Uterus (tissue), 4 donors: ENCODE measurements at places on chromosomes 16 and 17. TPM values are rescaled to one million over a fixed set of nuclear protein-coding genes. Genes with fewer than 3 reads are reported as not detected.

DNA sequence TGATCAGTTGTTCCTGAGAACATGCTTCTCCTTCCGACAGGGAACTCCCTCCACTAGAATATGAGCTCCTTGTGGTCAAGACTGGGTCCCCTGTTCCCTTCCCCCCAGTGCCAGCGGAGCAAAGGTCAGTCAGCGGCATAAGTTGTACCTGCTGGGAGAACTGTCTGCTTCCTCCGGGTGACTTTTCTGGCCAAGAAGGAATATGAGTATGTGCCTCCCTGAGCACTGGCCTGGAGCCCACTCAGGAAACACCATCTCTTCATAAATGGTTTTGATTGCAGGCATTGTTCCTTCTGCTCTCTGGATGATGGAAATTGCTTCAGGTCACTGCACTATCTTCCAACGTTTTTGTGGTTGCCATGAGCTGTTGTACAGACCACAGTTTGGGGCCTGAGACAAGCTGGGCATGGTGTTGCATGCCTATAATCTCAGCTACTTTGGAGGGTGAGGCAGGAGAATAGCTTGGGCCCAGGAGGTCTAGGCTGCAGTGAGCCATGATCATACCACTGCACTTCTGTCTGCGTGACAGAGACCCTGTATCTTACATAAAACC lies 2.9 kb upstream of the P4HB start:
- no peaks in the 10 kb centered on the region for H3K27me3 ChIP-seq
- H3K4me3 ChIP-seq, result no peak overlapping the region

- no peaks in the 10 kb centered on the region for H3K36me3 ChIP-seq
- no peak overlapping the region for H3K4me3 ChIP-seq
- H3K27me3 ChIP-seq, result no peaks in the 10 kb centered on the region
- H3K4me1 ChIP-seq, result no peaks in the 10 kb centered on the region
- no peak for DNase-seq
Measured at GRCh38 chr16:78640886-78641285, 541.4 kb downstream of the WWOX start.

DNA sequence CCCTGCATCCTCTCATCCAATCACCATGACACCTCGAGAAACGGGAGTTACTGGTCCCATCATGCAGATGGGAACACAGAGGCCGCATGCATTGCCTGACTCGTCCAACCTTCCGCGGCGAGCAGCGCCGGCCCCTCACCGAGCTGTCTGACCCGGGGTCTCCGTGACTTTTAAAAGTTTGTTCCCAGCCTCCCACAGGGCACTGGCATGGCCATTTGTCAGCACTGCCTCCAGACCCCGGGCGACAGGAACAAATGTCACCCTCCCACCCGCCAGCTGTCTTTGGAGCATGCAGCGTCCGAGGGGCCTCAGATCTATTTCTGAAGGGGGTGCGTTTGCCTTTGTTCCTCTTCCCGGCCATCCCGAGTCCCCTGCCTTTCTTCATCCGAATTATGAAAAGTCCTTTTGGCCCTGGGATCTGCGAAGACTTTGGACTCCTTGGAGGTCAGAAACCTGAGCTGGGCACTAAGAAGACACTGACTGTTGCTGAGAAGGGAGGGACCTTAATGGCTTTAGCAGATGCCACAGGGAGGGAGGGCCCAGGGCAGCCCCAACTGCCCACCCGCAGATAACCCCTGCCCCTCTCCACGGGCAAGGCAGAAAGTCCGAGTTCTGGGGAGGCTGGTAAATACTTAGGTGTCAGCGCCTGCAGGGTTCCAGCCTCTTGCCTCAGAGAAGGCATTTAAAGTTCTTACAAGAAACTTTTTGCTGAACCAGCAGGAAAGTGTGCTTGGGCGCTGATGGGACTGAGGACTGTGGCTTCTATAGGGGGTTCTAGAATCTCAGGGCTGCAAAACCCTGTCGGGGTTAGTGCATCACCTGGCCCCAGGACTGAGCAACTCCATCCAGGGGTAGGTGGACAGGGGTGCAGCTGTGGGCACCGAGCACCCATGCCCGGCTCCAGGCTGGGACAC lies 348.1 kb downstream of the FOXL1 start:
- DNase-seq, result no peak
- no peaks in the 10 kb centered on the region for H3K36me3 ChIP-seq
- no peak overlapping the region for H3K4me3 ChIP-seq

DNA sequence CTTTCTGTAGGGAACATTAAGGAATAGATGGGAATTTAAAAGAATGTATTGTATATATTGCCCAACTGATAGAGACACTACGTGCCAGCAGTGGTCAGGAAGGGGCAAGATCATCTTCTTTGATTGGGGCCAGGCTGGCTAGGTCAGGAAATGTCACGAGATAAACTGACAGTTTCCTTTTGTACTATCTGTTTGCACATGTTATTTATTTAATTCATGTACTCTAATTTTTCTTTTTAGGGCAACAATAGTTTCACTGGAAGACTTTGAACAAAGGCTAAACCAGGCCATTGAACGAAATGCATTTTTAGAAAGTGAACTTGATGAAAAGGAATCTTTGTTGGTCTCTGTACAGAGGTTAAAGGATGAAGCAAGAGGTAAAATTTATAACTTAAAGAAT lies 12.6 kb downstream of the NDEL1 start:
- no peaks in the 10 kb centered on the region for H3K4me1 ChIP-seq
- no peak for DNase-seq
- no peaks in the 10 kb centered on the region for H3K36me3 ChIP-seq
- no peaks in the 10 kb centered on the region for H3K27me3 ChIP-seq
- H3K4me3 ChIP-seq, result no peak overlapping the region
- H3K27ac ChIP-seq, result no peak overlapping the region

Gene CES3
- 0.59 TPM for total RNA-seq

DNA sequence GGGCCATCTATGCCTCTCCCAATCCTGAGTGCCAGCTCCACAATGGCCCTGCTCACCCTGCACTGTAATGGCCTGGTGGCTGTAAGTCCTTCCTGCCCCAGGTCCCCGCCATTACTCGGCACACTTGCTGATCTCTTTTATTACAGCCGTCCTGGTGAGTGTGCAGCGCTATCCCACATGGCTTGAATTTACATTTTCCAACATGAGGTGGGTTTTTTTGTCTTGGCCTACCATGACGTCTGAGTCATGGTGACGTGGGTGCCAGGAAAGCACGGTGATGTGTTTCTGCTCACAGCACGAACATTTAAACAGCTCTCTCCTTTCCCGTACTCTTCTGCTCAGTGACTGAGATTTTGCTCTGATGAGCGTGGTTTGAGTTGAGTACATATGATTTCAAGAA lies 55.2 kb upstream of the FOXF1 start:
- no peak overlapping the region for H3K27ac ChIP-seq
- no peaks in the 10 kb centered on the region for H3K27me3 ChIP-seq
- H3K36me3 ChIP-seq, result no peaks in the 10 kb centered on the region
- H3K4me1 ChIP-seq, result no peaks in the 10 kb centered on the region
- no peak for DNase-seq

- H3K27ac ChIP-seq, result no peak overlapping the region
- H3K36me3 ChIP-seq, result no peaks in the 10 kb centered on the region
- no peaks in the 10 kb centered on the region for H3K4me1 ChIP-seq
- DNase-seq, result no peak
Measured at GRCh38 chr17:73265646-73266640, 4.3 kb upstream of the CPSF4L start.

DNA sequence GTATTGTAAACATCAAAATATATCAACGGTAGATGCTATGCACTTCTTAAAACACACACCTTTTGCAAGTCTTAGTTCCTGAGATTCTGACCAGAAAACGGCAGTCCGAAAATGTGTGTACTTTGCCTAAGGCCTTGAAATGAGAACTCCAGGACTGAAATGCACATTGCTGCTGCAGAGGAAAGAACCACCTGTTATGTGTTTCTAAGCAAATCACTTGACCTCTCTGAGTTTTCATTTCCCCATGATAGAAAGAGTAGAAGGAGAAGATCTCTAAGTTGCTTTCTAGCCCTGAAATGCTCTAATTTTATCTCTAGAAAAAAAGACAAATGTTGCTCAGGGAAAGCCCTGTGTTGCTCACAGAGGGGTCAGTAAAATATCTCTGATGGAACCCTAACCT lies 9.9 kb downstream of the CCDC182 start:
- H3K4me1 ChIP-seq, result no peaks in the 10 kb centered on the region
- H3K36me3 ChIP-seq, result no peaks in the 10 kb centered on the region
- H3K27ac ChIP-seq, result no peak overlapping the region
- H3K27me3 ChIP-seq, result no peaks in the 10 kb centered on the region
- DNase-seq, result no peak

Gene CLDN9
- total RNA-seq, result 1.8 TPM

DNA sequence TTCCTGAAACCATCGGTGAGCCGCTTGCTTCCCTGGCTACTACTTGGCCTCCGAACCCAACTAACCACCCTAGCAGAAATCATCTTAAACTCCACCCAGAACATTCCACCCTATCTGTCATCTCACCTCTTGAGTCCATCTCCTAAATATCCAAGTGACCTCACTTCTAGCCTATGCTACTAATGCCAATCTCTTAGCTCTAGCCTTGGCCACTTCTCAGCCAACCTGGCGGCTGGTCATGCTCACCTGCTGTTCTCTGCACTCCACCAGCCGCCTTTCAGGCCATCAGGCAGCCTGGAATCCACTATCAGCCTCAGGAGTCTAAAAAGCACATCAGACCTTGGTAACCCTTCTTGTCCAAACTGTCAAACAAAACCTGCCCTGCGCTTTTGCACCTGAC lies 11.9 kb upstream of the CYTH1 start:
- no peak overlapping the region for H3K27ac ChIP-seq
- H3K4me1 ChIP-seq, result no peaks in the 10 kb centered on the region
- H3K27me3 ChIP-seq, result no peaks in the 10 kb centered on the region
- no peak for DNase-seq
